ENCODE measurements at places on chromosomes 16 and 17. TPM values are rescaled to one million over a fixed set of nuclear protein-coding genes. Genes with fewer than 3 reads are reported as not detected.

- no peaks in the 10 kb centered on the region for H3K36me3 ChIP-seq
- no peak for DNase-seq
- no peaks in the 10 kb centered on the region for H3K4me1 ChIP-seq
- no peak overlapping the region for H3K27ac ChIP-seq
- no peak overlapping the region for H3K4me3 ChIP-seq
- no peaks in the 10 kb centered on the region for H3K27me3 ChIP-seq
Observed at GRCh38 chr16:69855592-69855991, 93.5 kb downstream of the WWP2 start.

DNA sequence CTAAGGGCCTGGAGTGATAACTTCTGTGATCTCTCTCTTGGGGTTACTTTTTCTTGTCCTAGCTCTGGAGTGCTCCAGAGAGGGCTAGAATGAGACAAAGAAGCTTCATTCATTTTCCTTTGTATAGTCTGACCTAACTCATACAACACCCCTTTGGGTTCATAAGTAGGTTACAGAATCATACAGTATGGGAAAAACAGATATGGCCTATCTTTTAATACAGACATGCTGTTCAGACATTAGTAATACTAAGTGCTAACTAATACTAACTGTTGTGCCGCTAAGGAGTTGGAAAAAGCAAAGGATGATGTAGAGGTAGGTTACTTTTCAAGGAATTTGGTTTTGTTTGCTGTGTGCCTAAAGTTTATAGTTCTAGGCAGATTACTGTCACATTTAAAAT lies 84.7 kb downstream of the NLK start:
- no peaks in the 10 kb centered on the region for H3K27me3 ChIP-seq
- no peaks in the 10 kb centered on the region for H3K36me3 ChIP-seq
- no peak overlapping the region for H3K27ac ChIP-seq
- no peak for DNase-seq
- H3K4me1 ChIP-seq, result no peaks in the 10 kb centered on the region
- no peak overlapping the region for H3K4me3 ChIP-seq

- no peak for DNase-seq
- H3K4me3 ChIP-seq, result peak overlapping the region; percentile 75
- H3K4me1 ChIP-seq, result peaks cover 20% of the 10 kb centered on the region
Observed at GRCh38 chr16:68238029-68238345, 2.1 kb upstream of the ESRP2 start.

GRCh38 chr16:55467898-55468297 lies 11.1 kb upstream of the MMP2 start:
- no peak overlapping the region for H3K4me3 ChIP-seq
- DNase-seq, result no peak
- no peak overlapping the region for H3K27ac ChIP-seq

DNA sequence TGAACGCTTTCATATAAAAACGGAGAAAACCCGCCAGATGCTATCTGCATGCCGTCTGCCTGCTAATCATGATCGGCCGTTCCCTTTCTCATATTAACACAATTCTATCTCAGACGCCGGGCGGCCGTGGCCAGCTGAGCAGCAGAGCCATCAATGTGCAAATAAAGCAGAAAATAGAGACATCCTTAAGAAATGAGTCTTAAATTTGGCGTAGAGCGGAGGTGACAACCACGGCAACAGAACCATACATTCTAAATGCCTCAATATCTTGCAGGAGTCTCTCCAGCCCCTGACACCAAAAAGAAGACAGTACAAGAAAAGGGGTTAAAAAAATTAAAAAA lies 2.7 kb upstream of the IRX5 start:
- H3K27me3 ChIP-seq, result peaks cover 81% of the 10 kb centered on the region
- no peaks in the 10 kb centered on the region for H3K4me1 ChIP-seq
- no peak for DNase-seq
- no peaks in the 10 kb centered on the region for H3K36me3 ChIP-seq
- H3K27ac ChIP-seq, result no peak overlapping the region

- no peaks in the 10 kb centered on the region for H3K27me3 ChIP-seq
- H3K27ac ChIP-seq, result no peak overlapping the region
- H3K4me3 ChIP-seq, result no peak overlapping the region
- DNase-seq, result no peak
Observed at GRCh38 chr16:62363501-62363900, 327.3 kb upstream of the CDH8 start.

DNA sequence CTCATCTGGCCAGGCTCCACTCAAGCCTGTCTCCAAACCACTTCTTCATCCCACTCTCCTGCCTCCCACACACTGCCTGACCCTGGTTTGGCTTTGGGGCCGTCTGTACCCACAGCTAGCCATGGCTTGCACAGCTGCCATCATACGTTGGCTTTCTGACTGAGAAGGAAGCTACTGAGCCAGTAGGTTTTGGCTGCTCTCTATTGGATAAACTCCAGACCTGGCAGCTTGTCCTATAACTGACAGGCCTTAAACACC lies 3.9 kb downstream of the MIF4GD start:
- H3K4me1 ChIP-seq, result no peaks in the 10 kb centered on the region
- H3K27me3 ChIP-seq, result no peaks in the 10 kb centered on the region
- no peaks in the 10 kb centered on the region for H3K36me3 ChIP-seq
- H3K4me3 ChIP-seq, result no peak overlapping the region

DNA sequence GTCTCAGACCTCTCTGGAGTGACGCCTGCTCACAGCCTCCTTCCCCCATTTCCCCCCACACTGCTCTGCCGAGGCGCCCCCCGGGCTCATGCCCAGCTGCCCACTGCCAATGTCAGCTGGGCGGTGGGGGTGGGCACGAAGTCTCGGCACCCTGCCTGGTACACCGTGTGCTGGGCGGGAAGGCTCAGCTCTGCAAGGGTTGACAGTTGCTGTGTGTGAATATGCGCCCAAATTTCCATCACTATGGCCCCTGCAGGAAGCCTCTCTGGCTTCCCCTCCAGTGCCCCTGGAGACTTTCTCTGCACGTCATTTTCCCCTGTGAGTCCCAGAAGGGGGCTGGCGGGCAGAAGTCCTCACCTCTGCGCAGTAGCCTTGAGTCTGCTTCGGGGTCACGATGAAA lies 11.6 kb upstream of the CAMKK1 start:
- no peak overlapping the region for H3K27ac ChIP-seq
- no peaks in the 10 kb centered on the region for H3K27me3 ChIP-seq
- no peaks in the 10 kb centered on the region for H3K4me1 ChIP-seq
- no peak overlapping the region for H3K4me3 ChIP-seq

DNA sequence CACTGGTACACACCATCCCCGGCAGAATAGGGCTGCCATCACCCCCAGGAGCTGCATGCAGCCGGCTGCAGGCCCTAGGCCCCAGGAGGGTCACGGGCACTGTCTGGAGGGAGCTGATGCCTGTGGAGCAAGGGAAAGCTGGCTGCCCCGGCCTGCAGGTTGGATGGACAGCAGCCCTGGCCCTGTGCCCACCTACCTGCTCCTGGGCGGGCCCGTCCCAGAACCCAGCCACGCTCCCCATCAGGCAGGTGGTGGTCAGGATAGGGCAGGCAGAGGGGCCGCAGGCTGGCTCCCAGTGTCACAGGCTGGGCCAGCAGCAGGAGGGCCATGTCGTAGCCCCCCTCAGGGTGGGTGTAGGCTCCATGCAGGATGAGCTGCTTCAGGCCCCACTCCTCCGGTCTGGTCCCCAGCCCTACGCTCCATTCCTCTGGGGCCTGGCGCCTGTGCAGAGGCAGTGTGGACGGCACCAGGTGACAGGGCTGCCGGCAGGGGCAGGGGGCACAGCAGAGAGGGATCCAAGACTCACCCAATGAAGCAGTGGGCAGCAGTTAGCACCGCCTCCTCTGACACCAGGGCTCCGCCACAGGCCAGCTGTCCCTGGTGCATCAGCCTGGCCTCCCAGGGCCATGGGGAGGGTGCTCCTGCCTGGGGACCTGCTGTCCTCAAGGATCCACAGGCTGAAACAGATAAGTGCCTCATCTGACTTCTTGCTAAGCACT lies 4.0 kb downstream of the PRSS53 start:
- peaks cover 25% of the 10 kb centered on the region for H3K4me1 ChIP-seq
- no peaks in the 10 kb centered on the region for H3K27me3 ChIP-seq
- no peak overlapping the region for H3K27ac ChIP-seq
- peaks cover 99% of the 10 kb centered on the region for H3K36me3 ChIP-seq
- no peak for DNase-seq
- H3K4me3 ChIP-seq, result no peak overlapping the region

GRCh38 chr17:67217446-67217845 lies 27.6 kb downstream of the HELZ start:
- H3K4me1 ChIP-seq, result peaks cover 13% of the 10 kb centered on the region
- no peak overlapping the region for H3K27ac ChIP-seq
- no peaks in the 10 kb centered on the region for H3K27me3 ChIP-seq
- no peaks in the 10 kb centered on the region for H3K36me3 ChIP-seq

DNA sequence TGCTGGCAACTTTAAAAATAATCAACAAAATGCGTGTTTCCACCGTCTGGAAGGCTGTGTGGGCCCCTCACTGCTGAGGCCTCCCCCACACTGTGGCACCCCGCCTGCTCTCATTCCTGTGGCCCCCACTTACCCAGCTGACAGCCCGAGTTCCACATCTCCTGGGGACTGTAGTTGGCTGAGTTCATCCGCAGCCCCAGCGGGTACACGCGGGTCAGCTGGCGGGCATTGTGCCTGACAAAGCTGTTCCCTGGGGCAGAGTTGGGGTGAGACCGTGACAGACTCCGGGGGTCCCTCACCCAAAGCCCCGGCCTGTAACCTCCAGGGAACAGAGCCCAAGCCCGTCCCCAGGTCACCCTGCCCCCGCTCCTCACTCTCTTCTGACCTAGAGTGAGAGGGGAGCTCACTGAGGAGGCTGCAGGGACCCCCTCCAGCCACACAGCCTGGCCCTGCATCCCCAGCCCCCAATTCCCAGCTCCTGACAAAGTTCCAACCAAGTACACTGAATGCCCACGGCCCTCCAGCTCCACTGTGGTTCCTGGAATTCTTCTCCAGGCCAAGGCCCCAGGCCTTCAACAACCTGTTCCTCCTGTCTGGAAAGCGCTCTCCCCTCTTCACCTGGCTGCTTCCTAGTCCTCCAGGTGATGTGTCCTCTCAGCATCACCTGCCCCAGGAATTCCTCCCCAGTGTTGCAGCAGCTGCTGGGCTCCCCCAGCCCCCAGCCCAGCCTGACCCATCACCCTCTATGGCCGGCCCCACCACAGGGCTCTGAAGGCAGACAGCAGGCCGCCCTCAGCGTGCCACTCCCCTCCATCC lies 18.0 kb downstream of the PLCD3 start:
- H3K27me3 ChIP-seq, result no peaks in the 10 kb centered on the region
- no peak overlapping the region for H3K4me3 ChIP-seq

DNA sequence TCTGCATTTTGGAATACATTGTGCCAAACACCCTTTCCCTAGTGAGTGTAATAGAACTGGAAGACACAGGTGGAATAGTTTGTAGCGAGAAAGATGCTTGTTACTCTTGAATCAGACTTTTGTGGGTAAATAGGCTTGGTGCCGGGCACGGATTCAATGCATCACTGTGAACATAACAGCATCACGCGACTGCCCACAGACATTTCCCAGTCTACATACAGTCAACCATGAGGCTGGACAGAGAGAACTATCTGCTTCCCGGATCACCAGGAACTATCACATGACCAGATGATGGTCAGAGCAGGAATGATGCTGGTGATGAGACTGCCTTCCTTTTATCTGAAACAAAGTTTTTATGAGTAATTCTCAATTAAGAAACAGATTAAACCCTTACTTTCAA lies 397 bp upstream of the KRTAP9-2 start:
- no peaks in the 10 kb centered on the region for H3K4me1 ChIP-seq
- no peak for DNase-seq
- no peaks in the 10 kb centered on the region for H3K36me3 ChIP-seq
- no peak overlapping the region for H3K4me3 ChIP-seq
- no peak overlapping the region for H3K27ac ChIP-seq

GRCh38 chr17:67414130-67414529 lies 37.0 kb downstream of the PITPNC1 start:
- H3K27me3 ChIP-seq, result no peaks in the 10 kb centered on the region
- DNase-seq, result no peak
- no peak overlapping the region for H3K27ac ChIP-seq
- no peaks in the 10 kb centered on the region for H3K36me3 ChIP-seq
- H3K4me1 ChIP-seq, result peaks cover 4% of the 10 kb centered on the region

GRCh38 chr17:64682261-64683181 lies 20.4 kb upstream of the SMURF2 start:
- DNase-seq, result no peak
- no peak overlapping the region for H3K4me3 ChIP-seq
- H3K4me1 ChIP-seq, result peaks cover 6% of the 10 kb centered on the region
- no peak overlapping the region for H3K27ac ChIP-seq

GRCh38 chr16:51629576-51629975 lies 478.5 kb upstream of the SALL1 start:
- no peaks in the 10 kb centered on the region for H3K27me3 ChIP-seq
- H3K4me1 ChIP-seq, result no peaks in the 10 kb centered on the region
- no peak overlapping the region for H3K4me3 ChIP-seq
- H3K36me3 ChIP-seq, result no peaks in the 10 kb centered on the region
- DNase-seq, result no peak
- H3K27ac ChIP-seq, result no peak overlapping the region

GRCh38 chr16:50455288-50455845 lies 86.6 kb upstream of the BRD7 start:
- no peaks in the 10 kb centered on the region for H3K27me3 ChIP-seq
- no peak for DNase-seq
- H3K36me3 ChIP-seq, result no peaks in the 10 kb centered on the region
- H3K27ac ChIP-seq, result no peak overlapping the region
- H3K4me1 ChIP-seq, result no peaks in the 10 kb centered on the region
- H3K4me3 ChIP-seq, result no peak overlapping the region

GRCh38 chr17:27352448-27353032 lies 58.6 kb downstream of the WSB1 start:
- peaks cover 9% of the 10 kb centered on the region for H3K4me1 ChIP-seq
- no peak for DNase-seq
- H3K27me3 ChIP-seq, result no peaks in the 10 kb centered on the region
- no peak overlapping the region for H3K4me3 ChIP-seq

GRCh38 chr16:31327646-31328225 lies 27.2 kb upstream of the ITGAX start:
- H3K4me1 ChIP-seq, result peaks cover 8% of the 10 kb centered on the region
- H3K27ac ChIP-seq, result no peak overlapping the region
- H3K36me3 ChIP-seq, result no peaks in the 10 kb centered on the region

- DNase-seq, result no peak
- no peaks in the 10 kb centered on the region for H3K27me3 ChIP-seq
- H3K36me3 ChIP-seq, result no peaks in the 10 kb centered on the region
Observed at GRCh38 chr16:58366247-58367031, 25.8 kb upstream of the GINS3 start.

FOXN1 gene
- total RNA-seq, result not detected

HCRT gene
- not detected for total RNA-seq

PPM1E gene
- total RNA-seq, result under 0.01 TPM

MMP28 gene
- total RNA-seq, result 127 TPM

MYL4 gene
- total RNA-seq, result 1.5 TPM

EPN3 gene
- not detected for total RNA-seq

CCL22 gene
- total RNA-seq, result not detected

DBF4B gene
- 6.1 TPM for total RNA-seq

MMP15 gene
- 11.4 TPM for total RNA-seq

Data from tibial nerve (tissue), 4 donors.